ENCODE measurements at places on chromosomes 7 and 10. TPM values are rescaled to one million over a fixed set of nuclear protein-coding genes. Genes with fewer than 3 reads are reported as not detected.

GRCh38 chr7:124532166-124532565 is 233.4 kb downstream of the GPR37 start:
- DNase-seq: no peak

DNA sequence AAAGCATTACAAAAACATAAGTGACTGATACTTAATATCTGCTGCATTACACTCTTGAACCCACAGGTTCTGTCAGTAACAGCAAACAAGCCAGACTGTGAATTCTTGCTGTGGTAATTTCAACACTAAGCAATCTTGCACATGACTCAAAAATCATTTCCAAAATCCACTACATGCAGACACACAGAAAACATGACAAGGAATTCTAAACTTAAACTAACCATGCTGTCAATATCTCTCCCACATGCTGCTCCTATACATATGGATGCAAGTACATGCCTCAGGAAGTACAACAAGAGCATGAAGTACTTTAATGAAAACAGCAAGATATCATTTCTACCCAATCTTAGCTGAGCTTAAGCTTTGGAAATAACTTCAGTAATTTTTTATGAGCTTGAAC is 890.2 kb upstream of the KCND2 start:
- DNase-seq: no peak

DNA sequence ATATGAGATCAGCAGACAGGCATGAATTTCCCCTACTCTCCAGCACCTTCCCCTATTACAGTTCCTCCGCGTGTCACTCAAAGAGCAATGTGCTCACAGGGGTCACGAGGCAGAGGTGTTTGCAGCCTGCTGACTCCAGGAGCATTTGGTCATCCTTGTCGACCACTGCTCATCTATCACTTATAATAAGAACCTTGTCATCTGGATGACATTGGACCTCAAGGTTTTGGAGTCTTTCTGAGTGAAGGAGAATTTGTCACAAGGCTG is 32.9 kb upstream of the PLPP4 start:
- no peak for DNase-seq

DNA sequence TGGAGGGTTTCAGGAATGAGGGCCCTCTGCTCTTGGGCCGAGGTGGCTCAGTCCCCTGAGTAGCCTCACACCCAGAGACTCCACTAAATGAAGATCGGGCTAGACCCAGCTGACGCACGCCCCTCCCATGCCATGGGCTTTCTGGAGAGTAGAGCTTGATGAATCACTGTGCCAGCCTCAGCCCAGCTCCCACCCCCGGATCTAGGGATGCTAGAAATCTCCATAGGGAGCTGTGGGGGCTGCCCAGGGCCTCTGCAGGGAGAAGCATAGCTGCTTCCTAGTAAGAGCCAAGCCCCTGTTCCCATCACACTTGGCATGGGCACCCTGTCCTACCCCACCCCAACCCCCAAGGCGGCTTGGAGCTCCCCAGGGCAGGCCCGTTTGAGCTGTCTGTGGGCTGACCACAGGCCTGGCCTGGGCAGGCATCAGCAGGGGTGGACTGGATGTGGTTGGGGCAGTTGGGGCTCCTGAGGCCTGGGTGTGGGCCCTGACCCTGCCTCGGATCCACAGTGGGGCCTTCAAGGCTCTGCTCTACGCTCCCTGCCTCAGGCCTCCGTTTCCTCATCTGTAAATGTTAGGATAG is 121.2 kb downstream of the ZMIZ1 start:
- peak; percentile 56 for DNase-seq

- no peak for DNase-seq
Measured at GRCh38 chr10:97372233-97372875, 28.8 kb downstream of the RRP12 start.

DNA sequence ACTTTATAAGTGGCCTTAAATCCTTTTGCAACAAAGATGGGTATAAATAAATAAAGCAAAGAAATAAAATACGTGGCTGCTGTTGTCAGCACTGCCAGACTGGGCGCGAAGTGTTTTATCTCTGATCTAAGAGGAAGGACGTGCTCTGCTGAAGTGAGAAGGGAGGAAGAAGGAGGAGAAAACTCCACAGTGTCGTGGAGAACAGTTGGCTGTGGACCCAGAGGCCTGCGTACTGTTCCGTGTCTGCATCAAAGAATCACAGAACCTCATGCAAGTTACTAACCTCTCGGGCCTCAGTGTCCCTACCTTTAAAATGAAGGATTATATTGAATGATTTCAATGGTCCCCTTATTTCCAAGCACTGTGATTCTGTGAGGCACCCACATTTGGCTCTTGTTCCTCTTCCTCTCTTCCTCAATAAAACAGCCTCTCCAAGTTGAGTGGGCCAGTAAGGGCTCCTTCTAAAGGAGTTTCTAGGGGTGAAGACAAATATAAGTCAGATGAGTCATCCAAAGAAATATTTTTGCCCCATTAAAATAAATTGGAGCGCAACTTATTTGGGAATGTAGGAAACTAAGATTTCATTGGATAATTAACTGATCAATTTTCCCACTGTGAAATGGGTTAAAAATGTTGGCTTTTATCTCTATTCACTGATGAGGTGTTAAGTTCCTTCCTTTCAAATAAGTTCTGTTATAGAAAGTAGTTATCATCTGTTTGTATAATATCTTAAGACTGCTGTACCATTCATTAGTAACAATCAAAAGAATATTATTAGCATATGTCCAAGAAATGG is 126.9 kb upstream of the EFCAB10 start:
- DNase-seq: no peak

DNA sequence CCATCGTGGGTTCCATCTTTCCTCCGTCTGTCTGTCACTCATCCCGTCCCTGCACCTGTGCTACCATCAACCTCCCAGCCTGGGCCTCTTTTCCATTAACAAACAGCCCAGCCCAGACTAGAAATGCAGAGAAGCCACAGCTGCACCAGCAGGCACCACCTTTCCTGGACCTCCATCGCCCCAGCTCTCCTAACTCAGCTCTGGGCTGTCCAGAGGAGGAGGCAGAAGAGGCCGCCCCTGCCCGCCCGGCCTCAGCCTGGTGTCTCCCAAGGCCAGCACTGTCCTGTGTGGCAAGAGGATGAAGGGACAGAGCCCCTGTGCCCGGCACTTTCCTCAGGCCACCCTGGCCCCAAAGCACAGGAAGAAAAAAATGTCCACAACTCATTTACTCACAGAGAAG is 225.6 kb downstream of the PTPRN2 start:
- no peak for DNase-seq

DNA sequence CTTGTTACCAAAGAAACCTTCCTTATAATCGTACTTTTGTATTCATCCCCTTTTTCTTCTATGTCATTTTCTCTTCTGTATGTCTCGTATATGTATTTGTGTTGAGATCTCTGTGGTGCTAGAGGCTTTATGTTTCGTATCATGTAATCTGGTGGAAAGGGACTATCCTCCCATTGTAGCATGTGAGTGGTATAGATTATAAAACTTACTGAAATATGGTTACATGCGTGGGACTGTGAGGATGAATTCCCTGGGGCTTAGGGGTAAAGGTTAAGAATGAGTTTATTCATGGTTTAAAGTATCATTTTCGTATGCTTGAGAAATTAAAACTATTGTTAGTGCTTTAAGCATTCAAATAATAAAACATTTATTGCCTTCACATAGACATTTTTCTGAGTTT is 141.9 kb downstream of the ANKRD7 start:
- DNase-seq: no peak

DNA sequence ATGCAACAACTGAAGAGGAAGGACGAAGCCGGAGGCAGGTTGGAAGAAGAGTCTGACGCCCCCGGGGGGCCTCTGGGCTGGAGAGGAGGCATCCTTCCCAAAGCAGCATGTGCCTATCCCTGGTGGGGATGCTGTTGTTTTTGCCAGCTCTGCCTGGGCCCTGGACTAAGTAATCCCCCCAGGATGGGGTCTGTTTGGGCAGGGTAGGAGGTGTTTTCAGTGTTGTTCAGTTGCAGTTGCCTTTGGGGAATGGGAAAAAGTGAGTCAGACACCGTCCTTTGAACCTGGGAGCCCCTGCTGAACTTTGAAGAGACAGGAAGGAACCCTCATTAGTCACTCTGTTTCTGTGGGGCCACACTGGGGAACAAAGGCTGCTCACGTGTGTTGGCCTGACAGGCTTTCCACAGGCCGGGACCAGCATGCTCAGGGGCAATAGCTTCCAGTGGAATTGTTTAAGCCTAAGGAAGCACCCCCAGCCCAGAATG is 35.2 kb upstream of the GDF10 start:
- DNase-seq: no peak

- DNase-seq: no peak
Measured at GRCh38 chr10:82400841-82401240, 525.8 kb downstream of the NRG3 start.

The JAZF1 gene
- total RNA-seq: 39.5 TPM

The OR2A42 gene
- total RNA-seq: under 0.01 TPM

The EVX1 gene
- not detected for total RNA-seq

The ZNHIT1 gene
- total RNA-seq: 46.1 TPM

The PHF14 gene
- 166 TPM for total RNA-seq

Measured in frontal cortex (tissue), 4 donors.